ENCODE measurements at places on chromosomes 6 and 20.

DNA sequence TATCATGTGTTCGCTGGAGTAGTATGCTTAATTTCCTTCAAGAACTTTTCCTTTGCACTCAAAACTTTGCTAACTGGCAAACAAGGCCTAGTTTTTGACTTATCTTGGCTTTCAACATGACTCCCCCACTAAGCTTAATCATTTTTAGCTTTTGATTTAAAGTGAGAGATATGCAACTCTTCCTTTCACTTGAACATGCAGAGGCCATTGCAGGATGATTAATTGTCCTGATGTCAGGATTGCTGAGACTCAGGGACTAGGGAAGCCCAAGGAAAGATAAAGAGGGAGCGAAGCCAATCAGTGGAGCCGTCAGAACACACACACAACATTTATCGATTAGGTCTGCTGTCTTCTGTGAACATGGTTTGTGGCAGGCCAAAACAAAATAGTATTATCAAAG, 491.4 kb downstream of the CBLN4 start:
- no peak for DNase-seq

DNA sequence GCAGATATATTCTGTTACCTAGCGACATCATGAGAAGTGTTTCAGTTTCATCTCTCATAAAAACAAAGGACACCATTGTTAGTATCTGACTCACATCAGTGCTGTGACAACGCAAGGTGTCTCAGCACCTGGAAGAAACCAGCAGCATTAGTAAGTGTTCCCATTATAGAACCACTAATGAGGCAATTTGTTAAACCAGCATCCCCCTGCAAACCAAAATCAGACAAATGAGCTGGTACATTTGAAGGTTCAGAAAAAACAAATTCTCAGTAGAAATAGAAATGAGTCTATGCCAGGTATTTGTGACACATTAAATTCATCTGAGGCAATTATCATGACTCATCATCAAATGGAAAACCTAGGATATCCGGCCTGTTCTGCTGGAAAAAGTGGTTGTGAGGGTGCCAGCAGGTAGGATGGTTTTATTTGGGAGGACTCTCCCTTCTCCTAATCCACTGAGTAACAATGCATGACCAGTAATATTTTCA, 151.7 kb downstream of the TMEM200A start:
- peak; percentile 19 for DNase-seq

- no peak for DNase-seq
Observed at GRCh38 chr20:9999645-10000044, 35.1 kb upstream of the ANKEF1 start.

DNA sequence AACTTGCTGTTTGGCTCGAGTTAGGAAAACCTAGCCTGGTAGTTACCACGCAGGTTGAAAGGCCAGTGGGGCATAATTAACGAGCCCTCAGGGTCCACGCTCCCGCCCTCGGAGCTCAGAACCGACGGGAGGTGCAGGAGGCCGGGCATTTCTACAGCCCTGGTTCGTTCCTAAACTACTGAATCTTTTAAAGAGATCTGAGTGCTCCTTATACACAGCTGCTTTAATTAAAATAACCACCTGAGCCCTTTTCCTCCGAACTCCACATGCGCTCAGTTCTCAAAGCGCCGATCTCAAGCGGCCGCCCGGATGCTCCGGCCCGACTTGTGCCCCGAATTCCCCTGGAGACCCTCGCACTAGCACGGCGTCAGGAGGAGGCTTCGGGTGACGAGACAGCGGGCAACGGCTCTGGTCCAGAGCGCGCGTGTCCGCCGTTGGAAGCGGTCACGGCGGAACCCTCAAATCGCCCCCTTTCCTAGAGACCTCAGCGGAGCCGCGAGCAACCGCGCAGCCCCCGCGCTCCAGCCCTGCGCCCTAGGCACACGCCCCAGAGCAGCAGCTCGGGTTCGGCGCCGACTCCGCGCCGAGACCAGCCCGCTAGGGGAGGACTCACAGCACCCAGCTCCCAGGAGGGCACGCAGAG, 397 bp downstream of the WDR27 start:
- no peak for DNase-seq

DNA sequence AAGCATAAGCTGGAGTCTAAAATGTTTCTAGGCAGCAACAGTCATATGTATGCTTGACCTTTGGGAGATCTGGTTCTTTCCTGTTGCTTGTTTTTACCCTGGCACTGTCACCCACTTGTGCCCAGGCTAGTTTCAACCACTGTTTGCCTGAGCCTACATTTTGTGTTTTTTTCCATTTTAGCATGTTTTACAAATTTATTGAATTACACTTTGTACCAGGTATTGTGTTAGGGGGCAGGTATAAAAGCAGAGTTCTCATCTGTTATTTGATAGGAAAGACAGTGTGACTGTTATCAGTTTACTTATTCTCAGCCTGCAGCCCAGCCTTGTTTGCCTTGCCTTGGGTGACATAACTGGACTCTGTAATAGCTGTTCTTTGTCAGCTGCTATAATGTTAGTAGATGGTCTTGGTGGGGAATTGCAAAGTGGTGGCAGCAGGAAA, 147.0 kb downstream of the CDKAL1 start:
- no peak for DNase-seq

GRCh38 chr20:9507544-9508239, 6.7 kb upstream of the LAMP5 start:
- no peak for DNase-seq

- no peak for DNase-seq
Observed at GRCh38 chr6:119148098-119148824, 69.8 kb upstream of the FAM184A start.

DNA sequence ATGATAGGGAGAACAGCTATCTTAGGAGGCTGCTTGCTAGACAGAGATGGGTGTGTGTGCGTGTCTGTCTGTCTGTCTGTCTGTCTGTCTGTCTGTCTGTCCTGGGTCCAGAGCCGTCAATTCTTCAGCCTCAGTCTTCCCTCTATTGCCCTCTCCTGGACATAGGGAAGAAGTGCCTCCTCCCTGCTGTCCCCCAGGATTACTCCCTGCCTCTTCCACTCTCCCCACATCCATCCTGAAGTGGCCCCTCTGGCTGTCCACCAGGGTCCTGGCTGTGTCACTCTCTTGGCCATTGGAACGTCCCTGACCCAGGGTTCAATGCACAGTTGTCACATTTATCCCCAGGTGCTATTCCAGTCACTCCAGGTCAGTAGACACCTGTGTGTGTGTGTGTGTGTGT, 10.2 kb downstream of the TREML2 start:
- no peak for DNase-seq

- DNase-seq, result no peak
Observed at GRCh38 chr6:148364056-148364824, 21.6 kb downstream of the SASH1 start.

- no peak for DNase-seq
Observed at GRCh38 chr6:126040826-126041225, 54.5 kb downstream of the TRMT11 start.

DNA sequence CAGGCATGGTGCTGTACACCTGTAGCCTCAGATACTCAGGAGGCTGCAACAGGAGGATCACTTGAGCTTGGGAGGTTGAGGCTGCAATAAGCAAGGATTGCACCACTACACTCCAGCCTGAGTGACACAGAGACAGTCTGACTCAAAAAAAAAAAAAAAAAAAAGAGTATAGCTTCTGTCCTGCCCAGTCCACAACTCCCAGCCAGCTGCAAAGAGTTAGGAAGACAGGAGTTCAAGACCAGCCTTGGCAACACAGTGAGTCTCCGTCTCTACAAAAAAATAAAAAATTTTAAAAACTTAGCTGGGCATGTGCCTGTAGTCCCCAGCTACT, 28.3 kb upstream of the TLDC2 start:
- no peak for DNase-seq

DNA sequence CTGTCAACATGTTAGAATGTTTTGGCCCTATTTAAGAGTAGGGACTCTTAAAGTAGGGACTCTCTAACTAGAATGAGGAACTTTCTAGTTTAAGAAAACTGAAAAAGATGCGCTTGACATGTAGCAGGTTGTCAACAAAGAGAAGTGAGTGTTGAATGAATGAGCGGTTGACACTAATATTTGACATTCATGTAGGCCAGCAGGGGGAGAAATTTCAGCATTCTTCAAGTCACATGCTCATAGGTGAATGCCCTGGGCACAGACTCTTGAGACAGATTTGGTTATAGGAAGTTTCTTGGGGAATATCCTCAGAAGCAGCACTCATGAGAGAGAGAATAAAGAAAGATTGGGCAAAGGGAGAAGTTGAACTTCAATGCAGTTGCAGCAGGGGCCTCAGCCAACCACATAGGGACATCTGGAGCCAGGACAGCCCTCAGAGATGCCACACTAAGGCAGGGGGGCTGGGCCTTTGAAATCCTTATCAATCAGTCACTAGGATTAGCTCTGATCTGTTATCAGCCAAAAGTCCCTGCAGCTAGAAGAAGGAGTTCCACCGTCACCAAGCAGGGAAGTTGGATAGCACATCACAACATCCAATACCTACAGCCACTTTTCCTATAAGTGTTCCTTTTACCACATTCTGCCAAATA, 145.1 kb upstream of the FKBP1C start:
- DNase-seq, result no peak

- no peak for DNase-seq
Observed at GRCh38 chr6:10621213-10621612, 73.2 kb downstream of the C6orf52 start.

DNA sequence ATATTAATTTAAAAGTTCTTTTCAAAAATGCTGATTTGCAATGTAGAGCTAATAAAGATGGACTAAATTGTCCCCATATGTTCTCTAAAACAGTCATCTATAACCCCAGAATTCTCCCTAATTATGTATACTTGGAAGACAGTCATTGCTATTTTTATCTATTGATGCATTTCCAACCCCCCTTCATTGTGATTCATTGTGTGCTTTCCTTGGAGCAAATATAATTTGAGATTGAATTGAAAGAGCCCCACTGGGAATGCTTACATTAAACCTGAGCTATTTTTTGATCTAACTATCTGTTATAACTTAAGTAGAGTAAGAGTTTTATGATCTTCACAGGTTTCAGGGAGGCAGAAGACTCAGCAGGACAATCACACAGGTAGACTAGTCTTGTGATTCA, 73.7 kb upstream of the PTCHD4 start:
- no peak for DNase-seq

DNA sequence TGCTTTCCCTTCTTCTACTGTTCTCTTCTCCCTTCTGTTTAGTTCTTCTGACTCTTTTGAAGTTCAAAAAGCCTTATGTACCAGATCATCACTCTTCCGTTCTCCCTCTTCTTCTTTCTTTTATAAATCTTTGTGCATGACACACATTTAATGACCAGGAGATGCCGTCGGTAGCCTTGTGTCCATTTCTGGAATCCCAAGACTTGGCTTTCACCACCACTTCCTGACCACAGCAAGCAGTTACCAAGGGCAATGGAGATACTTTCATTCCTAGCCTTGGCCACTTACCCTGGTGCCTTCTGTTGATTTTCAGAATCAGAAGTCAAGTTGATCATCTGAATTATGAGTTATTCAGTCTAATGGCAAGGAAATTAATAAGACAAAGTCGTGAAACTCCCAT, 268.5 kb upstream of the QKI start:
- DNase-seq, result no peak

GRCh38 chr6:10690651-10691445, 3.6 kb downstream of the C6orf52 start:
- DNase-seq, result no peak

DNA sequence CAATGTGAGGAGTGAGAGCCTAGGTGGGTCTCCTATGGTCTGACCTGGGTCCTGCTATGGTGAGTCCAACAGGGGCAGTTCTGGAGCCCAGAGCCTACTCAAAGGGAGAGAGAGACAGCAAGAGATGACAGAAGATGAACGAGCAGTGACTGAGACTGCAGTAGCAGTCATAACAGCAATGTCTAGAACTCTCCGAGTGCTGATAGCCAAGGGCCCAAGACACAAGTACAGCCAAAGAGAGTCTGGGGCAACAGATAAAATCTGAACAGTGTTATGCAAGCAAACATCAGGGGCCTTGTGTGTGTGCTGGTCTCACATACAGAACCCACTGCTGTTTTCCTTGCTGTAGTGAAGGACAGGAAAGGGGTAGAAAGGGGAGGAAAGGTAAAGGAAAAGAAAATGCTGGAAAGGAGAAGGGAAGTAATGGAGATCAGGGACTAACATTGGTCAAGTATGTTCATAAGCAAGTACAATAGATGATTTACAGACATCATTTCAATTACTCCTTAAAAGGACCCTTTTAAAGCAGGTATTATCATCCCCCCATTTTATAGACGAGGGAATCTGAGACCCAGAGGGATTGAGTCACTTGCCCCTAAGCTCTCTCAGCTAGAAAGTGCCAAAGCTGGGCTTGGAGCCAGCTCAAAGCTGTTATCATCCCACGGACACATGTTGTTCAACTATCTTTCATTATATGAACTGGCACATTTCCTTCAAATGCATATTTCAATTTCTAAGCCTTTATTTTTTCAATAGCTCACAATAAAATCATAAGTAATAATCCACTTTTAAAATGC, 182.3 kb upstream of the RAB32 start:
- no peak for DNase-seq

- DNase-seq, result no peak
Observed at GRCh38 chr6:66032626-66033025, 325.6 kb upstream of the EYS start.

- DNase-seq, result no peak
Observed at GRCh38 chr6:156582509-156582992, 194.6 kb upstream of the ARID1B start.

- no peak for DNase-seq
Observed at GRCh38 chr6:148222376-148222775, 120.3 kb upstream of the SASH1 start.

GRCh38 chr6:2816158-2816557, 25.5 kb downstream of the SERPINB1 start:
- no peak for DNase-seq

DNA sequence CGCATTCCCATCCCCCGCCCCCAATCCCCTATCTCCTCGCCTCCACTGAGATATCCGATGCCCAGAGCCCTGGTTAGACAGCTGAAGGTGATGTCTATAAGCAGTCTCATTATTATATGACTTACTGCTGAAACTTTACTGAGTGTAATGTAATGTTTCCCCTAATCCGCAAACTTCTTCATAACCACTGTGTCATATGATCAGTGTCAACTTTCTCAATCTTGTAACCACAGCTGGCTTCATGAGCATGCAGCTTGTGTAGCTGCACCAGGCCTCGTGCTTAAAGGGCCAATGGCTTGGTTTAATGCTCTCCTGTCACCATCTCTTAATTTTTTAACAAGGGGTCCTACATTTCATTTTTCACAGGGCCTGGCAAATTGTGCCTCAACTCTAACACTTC, 8.1 kb downstream of the ASIP start:
- DNase-seq, result peak; percentile 31

Data from stimulated activated CD4-positive, alpha-beta T cell treated with anti-CD3 and anti-CD28 coated beads, Interleukin-1b, Interleukin-23, amount 100 ng/mL, for 48 hours (primary cell).